ENCODE measurements at places on chromosomes 6 and 20.

DNA sequence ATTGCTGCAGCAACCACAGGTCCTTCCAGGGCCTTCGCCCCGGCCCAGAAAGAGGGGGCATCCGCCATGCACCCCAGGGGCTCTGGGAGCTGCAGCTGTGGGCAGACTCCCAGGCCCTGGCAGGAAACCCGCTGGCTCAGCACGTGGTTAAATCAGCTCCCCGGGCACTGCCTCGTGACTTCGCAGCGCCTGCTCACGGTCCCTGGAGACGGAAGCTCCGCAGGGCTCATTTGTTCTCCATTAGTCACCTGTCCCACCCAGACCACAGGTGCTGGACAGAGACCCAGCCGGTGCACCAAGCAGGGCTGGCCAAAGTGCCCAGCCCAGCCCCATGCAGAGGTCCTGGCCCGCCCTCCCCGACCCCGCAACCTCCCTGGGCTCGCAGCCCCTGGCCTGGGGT lies 14.7 kb downstream of the KCNQ2 start:
- no peak for DNase-seq

DNA sequence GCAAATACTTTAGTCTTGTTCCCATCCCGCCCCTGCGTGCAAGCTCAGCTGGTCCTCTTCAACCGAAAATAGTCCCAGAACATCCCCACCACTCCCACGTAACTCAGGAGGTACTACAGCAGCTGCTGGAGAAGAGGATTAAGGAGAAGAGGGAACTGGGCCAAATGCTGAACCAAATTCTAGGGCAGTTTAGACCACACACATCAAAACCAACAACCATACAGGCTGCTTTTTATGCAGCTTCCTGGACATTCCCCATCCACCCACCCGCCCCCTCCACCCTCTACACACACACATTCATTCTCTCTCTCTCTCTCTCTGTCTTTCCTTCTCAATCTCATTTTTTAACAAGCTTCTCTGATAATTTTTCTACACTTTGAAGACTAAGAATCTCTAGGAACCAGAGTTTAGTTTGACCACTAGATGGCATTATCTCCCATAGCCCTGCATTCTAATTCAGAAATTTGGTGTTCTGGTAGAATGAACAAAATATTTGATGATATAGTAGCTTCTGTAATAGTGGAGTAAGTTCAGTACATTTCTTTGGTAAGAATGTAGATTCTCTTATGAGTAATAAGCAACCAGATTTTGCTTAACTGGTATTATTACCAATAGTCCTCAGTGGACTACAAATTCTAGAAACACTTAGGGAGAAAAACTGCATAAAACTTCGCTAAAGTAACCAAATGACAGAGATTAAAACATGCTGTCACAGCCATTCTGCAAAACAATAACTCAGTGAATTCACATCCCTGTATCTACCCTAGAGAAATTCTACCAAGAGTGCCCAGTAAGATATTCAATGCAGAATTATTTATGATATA lies 52.1 kb upstream of the BEND6 start:
- DNase-seq, result peak; percentile 38

DNA sequence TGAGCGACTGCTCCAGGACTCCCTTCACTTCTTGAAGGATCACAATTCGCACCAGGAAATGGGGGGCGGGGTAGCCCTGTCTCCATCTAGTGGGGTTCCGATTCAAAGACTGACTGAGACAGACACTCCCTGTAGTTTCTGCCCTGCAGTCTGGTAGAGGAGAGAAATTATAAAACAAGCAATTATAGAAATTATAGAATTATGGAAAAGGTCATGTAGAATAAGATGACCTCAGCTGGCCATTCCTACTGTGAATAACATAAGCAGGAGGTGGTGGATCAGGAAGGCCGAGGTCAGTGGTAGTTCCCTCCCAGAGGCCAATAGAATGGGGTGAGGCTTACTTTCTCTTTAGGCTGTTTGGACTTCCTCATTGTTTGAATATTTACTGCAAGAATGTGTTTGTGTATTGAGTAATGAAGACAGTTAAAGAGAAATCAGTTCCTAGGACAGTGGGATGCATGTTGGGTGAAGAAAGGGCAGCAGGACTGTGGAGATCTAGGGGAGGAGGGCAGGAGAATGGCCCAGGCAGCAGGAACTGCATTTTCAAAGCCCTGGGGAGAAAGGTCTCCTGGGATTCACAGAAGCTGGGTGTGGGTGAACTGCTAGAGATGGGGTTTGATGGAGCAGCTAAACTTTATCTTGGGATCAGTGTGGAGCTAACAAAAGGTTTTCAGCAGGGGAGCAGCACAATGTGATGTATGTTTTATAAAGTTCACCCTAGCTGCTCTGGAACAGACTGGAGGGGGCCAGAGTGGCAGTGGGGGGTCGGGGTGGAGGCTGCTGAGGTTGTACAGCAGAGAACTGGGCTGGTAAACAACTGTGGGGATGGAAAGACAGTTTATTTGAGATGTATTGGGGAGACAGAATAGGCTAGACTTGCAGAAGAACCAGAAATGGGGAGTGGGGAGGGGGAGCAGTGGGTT lies 2.1 kb downstream of the ZNF341 start:
- no peak for DNase-seq

- DNase-seq, result no peak
Measured at GRCh38 chr6:80366714-80367113, 260.2 kb downstream of the BCKDHB start.

DNA sequence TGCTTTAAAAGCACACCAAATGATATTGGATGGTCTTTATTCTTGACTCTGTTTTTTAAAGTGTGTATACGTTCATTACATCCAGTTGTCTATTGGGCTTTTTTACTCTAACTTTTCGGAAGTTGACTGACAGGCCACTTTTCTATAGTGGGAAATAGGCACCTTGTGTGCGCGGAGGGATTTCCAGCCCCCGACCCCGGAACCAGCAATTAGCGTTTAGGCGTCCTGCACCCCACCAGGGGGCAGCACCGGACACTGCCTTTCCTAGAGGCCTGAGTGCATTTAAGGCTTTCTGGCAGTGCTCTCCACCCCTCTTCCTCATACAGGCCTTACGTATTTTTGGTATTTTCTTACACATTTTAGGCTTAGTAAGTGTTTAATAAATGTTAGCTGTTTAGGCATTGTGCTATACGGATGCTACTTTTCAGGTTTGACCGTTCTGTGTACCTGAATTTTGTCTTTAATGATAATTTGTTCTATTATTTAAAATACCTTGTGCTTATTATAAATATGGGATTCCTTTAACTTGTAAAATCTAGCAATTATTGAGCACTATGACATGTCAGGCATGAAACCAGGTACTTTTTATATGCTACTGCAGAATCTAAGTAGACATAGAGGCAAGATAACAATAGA lies 231.8 kb downstream of the BCKDHB start:
- DNase-seq, result peak; percentile 39

- no peak for DNase-seq
Measured at GRCh38 chr6:112253498-112253840, 898 bp downstream of the LAMA4 start.

DNA sequence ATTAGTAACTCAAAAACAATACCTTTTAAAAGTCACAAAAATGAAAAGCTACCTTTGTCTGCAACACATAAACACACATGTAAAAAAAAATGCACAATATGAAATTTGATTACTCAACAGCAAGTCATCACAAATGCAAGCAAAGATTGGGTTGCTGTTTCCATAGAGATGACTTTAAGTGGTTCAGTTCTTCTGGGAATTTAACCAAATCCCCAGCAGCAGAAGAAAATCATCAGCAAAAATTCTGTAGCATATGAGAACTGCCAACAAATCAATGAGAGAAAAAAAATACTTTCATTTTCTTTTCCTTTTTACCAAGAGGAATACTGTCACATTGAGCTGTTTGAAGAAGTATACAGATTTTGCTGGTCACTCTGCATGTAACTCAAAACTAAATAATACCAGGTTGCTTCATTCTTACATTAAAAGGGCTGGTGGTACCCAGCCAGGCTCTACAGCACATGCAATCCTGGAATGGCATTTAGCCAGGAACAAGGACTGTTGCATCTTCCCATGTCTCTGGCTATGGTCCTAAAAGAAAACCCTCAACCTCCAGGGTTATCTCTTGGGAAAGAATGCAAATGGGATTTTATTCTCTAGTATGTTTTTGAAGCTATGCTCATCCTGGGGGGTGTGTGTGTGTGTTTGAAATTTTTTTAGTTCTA lies 158.3 kb downstream of the OPRM1 start:
- DNase-seq, result no peak

DNA sequence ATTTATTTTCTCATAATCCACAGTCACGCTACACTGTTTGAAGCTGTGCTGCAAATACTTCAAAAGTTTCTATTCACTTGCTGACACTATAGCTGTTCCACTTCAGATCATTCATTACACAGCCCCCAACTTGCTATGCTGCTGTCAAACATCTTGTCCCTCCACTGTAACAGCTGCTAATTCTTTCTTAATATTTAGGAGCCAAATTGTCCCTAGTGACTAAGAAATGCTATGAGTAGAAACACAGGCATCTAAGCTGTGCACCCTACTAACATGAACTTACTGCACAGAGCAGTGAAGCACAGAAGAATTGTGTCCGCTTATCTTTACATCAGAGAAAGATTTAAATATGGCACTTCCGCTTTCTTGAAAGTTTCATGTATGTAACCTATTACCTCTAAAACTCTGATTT lies 91.3 kb downstream of the PDE10A start:
- DNase-seq, result no peak

DNA sequence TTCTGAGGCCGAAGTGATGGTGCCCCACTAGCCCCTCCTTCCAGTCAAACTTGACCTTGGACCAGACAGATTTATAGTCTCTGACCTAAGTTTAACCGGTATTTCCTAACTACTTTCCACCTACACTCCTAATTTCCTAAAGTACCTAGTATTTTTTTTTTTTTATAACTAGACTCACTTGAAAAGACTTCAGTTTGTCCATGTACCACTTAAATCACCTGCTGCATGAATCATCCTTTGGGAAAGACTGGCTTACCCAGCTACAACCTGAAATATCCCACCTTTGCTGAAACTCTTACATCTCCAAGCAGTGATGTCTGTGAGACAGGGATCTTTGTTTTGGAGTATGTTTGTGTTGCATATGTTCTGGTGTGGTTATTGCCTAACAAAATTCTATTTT lies 71.1 kb downstream of the ZDHHC14 start:
- DNase-seq, result no peak

DNA sequence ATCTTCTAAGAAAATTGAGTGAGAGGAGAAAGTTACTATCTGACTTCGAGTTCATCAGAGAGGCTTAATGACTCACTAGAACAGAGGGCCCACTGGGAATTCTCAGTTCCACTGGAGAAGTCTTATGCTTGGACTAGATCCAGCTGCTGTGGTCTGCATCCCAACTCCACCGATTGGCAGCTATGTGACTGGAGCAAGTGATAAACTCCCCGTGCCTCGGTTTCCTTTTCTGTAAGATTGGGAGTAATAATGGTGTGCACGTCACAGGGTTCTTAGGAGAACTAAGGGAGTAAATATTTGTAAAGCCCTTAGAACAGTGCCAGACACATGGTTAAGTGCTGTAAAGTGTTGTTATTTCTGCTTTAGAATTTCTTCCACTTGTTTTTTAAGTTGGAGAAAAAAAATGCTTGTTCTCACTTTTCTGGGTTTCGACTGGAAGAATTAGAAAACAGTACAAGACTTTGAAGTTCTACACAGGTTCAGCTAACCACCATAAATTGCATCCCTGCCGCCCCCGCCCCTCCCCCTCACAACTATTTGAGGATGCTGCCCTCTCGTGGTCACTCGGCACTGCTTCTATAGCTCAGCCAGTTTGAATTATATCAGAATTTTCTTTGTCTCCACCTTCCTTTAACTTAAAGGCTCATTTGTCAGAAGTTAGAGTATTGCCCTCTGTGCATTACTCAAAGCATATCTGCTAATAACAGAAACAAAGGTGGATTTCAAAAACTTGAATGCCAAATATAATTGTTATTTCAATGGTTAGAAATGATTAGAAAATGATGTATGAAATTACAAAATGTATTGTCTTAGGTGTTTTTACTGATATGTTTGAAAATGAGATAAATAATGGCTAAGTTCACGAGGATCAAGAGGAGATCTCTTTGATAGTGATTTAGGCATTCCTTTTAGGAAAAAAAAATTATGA lies 95.0 kb upstream of the IFNGR1 start:
- peak; percentile 35 for DNase-seq

- DNase-seq, result no peak
Measured at GRCh38 chr6:75345413-75345812, 60.8 kb upstream of the TMEM30A start.

GRCh38 chr6:145887969-145888368 lies 73.4 kb upstream of the FBXO30 start:
- DNase-seq, result peak; percentile 72

DNA sequence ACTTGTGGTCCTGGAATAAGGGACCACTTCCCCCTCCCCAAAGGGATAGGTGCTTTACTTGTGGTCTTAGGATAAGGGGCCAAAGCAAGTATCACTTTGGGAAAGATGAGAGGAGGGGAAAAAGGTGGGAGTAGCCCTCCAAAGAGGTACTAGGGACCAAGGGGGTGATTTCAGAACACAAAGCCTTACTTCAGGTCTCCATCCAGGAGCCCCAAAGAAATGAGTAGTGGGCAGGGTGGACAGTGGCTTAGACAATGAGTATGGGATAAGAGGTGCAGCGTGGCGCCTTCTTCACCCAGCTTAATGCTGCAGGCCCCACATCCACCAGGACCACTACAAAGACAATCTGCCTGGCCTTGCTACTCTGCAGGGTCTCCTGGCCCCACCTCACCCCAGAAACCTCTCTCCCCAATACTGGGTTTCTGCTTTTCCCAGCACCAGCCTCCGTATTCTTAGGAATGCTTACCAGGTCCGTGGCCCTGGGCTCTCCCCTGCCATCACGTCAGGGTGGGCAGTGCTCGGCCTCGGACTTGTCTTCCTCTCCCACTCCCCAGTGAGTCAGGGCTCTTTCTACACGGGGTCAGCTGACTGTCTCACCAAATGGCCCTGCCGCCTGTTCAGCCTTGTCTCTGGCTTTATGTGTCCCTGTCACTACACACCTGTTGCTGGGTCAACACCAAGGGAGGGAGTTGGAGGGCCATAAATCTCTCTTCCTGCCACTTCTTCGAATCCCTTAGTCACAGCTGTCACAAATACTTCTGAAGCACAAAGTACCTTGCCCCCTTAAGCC lies 3.1 kb downstream of the NNAT start:
- DNase-seq, result no peak

DNA sequence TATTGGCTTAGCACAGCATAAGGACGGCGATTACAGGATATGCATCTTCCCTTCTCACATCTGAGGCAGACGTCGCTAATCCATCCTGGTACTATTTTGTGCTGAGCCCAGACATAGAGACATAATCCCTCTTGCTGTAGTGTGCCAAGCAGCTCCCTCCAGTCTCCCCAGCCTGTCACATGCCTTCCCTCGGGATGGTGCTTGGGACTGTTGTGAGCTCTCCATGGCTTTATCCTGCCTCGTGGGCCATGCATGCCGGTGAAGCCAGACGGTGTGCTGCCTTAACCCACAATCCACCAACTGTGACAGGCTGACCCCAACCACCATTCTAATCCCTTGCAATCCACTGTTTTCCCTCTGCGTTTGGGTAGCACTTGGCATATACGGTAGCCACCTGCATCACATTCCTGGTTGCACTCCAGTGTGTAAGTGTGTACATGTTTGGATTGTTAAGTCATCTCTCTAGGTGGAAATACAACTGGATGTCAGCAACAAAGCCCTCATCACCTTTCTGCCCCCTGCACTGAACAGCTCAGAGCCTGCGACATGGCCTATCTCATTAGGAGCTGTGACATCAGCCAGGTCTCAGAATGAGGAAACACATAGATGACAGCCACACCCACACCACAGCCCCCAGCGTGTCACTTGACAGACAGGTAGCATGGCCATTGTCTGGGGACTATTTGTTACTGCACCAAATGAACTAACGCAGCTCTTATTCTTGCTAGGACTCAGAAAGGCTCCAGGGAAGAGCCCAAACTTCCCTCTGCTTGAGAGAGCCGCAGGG lies 374.8 kb upstream of the CDH4 start:
- no peak for DNase-seq

GRCh38 chr6:16477367-16478149 lies 239.2 kb downstream of the GMPR start:
- DNase-seq, result no peak
